ENCODE measurements at places on chromosomes 12 and 14.

- DNase-seq, result no peak
Observed at GRCh38 chr14:34383839-34384238, 78.2 kb downstream of the SPTSSA start.

GRCh38 chr14:75343911-75344310 lies 65.3 kb downstream of the FOS start:
- DNase-seq, result no peak

GRCh38 chr12:59023861-59024424 lies 103.6 kb upstream of the LRIG3 start:
- DNase-seq, result no peak

DNA sequence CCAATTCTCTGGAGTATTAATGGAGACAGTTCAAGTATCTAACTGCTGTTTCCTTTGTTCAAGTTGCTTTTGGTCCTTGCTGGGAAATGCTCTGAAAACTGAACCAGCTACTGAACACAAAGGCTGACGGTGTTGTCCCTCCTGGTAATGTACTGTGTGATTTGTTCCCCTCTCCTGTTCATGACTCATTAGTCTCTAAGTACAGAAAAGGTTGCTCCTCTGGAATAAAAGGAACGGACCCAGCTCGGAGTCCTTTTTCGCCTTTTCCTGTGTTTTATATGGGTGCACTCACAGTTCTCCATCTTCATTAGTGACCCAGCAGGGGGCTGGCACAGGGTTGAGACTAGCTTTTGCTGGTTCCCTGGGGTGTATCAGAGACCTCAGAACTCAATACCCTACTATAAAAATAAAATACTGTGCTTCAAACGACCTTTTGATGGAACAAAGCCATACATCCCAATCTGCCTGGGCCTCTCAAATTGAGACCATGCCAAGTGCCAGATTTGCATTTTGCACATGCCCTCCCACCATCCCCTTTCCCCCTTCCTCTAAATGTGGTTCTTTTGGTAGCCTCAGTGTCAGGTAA lies 269.7 kb downstream of the RAD51B start:
- peak; percentile 52 for DNase-seq

DNA sequence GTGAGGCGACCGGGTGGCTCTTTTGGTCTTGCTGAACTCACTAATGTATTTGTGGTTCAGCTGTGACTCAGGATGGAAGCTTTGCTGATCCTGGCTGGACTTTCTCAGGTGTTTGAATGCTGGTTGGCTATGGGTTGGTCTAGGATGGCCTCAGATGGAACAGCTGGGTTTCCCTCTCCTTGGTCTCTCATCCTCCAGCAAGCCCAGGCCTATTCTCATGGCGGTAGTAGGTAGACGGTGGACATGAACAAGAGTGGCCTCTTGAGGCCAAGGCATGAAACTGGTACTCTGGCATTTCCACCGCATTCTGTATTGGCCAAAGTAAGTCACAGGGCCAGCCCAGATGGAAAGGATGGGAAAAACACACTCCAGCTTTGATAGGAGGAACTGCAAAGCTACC lies 11.8 kb upstream of the POLR3B start:
- peak; percentile 53 for DNase-seq

GRCh38 chr14:78455896-78456435 lies 285.8 kb downstream of the NRXN3 start:
- no peak for DNase-seq

DNA sequence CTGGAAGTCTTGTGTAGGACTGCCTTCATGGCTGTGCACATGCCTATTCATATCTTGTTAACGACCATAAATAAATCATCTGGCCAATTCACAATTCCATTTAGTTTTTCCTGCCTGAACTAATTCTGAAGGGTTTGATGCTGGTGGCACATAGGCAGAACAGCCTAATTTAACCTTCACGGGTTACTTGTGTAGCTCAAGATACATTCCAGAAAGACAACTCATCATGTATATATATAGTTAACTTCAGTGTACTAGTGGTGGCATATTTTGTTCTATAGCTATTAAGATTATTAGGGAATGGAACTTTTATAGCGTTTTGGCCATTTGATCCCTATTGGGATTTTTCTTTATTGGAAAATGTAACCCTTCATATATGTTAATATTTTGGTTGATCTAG lies 31.4 kb downstream of the CFAP54 start:
- no peak for DNase-seq

GRCh38 chr12:45878630-45879255 lies 111.6 kb downstream of the SCAF11 start:
- DNase-seq, result no peak

GRCh38 chr12:31589904-31590641 lies 863 bp downstream of the DENND5B start:
- peak; percentile 71 for DNase-seq

DNA sequence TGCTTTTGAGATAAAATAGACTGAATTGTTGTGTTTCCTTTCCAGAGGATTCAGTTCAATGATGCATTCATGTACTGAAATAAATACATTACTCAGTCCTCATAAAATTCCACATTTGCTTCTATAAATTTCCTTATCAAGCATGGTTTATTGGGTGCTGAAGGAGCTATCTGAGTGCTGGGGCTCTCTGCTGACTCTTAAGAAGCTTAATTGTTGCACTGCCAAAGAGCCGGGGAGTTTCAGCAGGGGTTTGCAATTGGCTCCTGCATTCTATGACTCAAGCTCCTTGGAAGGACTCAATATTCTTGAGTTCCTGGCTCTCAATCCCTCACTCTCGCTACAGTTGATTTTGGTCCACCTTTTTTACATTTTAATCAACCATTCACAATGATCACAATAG lies 69.8 kb upstream of the PYGL start:
- DNase-seq, result peak; percentile 72

DNA sequence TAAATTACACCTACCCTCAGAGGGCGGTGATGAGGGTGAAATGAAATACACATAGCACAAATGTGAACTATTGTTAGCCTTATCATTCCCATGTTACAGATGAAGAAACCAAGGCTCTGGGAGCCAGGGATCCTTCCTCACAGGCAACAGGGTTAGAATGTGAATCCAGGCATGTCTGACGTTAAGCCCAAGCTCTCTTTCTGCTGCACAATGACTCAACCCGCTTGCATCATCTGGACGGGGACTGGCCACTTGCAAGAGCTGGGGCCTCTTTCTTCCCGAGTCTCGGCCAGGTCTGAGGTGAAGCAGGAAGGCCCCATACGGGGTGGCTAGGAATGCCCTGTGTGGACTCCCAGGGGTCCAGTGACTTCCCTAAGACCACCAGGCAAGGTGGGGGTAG lies 105.2 kb downstream of the RBM19 start:
- DNase-seq, result no peak

DNA sequence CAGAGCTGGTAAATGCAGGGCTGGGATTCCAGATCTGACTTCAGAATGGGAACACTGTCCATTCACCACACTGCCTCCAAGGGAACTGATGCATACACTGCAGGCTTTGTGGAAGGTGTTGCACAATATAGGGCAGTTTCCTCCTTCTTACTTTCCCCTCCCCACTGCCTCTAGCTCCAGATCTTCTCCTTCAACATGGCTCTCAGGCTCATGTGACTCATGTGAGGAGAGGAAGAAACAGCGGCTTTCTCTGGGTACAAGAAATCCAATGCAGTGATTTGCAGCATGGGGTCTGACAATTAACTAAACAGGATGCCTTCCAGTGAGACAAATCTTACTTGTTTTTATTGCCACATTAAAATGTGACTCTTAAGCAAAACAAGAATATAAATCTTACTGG lies 447.6 kb upstream of the CCDC196 start:
- DNase-seq, result no peak

GRCh38 chr12:103839609-103840461 lies 1.2 kb downstream of the NT5DC3 start:
- peak; percentile 19 for DNase-seq

GRCh38 chr12:56243731-56244181 lies 13.9 kb downstream of the SLC39A5 start:
- no peak for DNase-seq

GRCh38 chr14:24331731-24332267 lies 3.1 kb downstream of the ADCY4 start:
- DNase-seq, result no peak

- DNase-seq, result no peak
Observed at GRCh38 chr12:70605976-70606375, 31.3 kb downstream of the PTPRB start.

DNA sequence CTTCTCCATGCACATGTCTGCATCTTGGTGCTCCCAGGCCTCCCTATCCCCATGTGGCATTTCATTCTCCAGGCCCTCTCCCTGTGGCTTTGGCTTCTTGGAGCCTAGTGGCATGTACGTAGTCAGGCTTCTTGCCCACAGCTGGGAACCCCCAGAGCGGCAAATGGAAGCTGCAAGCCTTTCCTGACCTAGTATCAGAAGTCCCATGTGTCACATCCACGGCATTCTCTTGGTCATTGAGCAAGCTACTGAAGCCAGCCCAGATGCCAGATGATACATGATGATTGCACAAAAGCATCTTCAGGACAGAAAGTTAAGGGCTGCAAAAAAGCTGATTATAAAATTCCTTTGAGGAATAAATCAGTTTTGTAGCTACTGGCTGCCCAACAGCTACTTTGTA lies 154.9 kb downstream of the PELI2 start:
- DNase-seq, result no peak

DNA sequence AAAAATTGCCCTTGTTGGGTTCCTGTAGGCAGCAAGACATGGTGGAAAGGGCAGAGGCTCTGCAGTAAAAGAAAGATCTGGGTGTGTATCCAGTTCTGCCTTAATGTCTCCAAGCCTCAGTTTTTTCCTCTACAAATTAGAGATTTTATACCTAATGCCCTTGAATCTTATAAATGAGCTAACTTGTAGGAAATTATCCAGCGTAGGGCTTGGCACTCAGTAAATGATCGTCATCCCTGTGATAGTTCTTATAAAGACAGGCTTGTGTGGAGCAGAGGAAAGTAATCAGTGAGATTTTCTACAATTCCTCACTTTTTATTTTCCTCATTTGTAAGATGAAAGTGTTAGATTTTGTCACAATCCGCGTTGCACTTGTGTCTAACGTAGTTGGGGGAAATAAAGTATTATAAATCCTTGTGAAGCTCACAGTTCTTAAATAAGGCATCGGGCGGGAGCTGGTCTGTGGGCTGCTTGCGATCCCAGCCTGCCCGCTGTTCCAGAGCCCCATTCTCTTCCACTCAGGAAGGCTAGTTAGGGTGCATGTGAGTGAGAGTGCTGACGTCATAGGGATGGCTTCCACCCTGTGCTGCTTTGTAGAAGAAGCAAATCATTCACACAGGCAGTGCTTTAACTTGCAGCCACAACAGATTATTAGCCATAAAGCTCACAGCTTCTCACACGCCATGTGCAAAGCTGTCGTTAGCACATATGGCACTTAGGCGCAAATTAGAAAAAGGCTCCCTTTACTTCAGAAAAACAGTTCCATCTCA lies 87.6 kb downstream of the EML1 start:
- no peak for DNase-seq

DNA sequence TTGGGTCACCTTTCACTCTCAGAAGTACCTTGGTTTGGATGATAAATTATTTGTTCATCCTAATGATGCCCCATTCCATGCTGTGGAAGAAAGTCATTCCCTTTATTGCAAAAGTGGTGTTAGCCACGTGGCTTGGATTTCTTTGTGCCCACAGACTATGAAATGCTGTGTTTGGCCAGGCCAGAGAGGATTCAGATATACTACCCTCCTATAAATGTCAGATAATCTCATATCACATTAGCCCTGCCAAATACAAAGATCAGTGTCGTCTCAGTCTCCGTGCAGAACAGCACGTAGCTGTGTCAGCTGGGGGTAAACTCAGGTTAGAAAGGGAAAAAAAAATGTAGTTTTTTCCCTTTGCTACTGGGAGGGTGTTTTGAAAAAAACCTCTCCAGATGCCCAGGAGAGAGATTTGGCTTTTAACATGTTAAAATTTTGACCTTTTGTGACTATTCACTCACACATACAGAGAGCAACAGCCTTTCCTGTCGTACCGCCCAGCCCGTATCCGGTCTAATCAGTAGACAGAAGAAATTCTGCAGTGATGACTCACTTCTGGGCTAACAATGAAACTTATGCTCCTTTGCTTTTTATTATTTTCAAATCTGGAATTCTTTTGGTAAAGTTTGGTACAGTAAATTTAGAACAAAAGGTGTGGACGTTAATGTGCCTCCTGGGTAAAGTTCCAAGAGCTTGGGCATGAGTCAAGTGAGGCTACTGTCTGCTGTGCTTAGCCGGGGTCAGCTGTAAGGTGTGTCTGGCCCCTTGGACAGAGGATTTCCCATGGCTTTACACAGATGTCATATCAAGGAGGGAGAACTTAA lies 8.5 kb upstream of the PTPRB start:
- DNase-seq, result peak; percentile 35

- no peak for DNase-seq
Observed at GRCh38 chr12:110670161-110670701, 18.7 kb downstream of the HVCN1 start.

DNA sequence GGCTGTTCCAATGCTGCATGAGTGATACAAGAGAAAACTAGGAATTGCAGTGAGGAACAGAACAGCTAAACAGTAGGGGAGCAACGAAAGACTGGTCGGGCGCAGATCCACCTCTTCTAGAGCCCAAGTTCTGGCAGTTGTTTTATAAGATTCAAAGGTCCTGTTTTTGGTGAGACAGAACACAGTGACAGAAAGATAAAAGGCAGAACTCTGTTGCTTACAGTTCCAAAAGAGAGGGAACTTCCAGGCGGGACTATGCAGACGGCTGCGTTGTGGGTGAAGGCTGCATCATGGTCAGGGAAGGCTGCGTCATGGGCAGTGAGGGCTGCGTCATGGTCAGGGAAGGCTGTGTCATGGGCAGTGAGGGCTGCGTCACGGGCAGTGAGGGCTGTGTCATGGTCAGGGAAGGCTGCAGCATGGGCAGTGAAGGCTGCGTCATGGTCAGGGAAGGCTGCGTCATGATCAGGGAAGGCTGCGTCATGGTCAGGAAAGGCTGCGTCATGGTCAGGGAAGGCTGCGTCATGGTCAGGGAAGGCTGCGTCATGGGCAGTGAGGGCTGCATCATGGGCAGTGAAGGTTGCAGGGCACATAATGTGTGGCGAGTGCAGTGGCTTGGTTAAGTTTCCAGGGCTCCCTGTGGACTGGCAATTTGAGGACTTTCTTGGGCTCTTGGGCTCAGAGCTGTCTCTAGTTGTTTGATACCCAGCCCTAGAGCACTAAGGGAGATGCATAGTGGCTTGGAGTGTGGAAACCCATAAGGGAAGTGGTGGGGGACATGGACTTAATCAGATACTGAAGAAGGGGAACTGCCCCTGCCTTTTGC lies 619.9 kb downstream of the AACS start:
- DNase-seq, result no peak

DNA sequence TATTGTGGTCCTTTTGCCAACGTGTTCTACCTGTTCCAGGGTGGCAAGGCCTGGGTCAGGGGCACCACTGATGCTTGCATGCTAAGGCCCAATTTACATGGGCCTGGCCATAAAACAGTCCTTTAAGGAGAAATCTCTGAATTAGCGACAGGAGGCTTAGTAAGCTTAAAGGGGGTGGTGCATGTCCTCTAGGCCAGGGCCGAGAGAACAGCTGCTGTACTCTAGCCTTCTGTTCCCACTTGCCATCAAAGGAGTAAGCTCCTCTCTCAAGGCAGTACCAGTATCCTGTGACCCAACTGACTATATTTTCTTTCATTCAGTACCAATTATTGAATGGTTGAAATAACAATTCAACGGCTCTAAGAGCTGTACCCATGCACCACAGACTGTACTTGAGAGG lies 67.7 kb upstream of the ZDHHC17 start:
- no peak for DNase-seq

Data from G401 (cell line).